ENCODE measurements at places on chromosomes 16 and 17.

DNA sequence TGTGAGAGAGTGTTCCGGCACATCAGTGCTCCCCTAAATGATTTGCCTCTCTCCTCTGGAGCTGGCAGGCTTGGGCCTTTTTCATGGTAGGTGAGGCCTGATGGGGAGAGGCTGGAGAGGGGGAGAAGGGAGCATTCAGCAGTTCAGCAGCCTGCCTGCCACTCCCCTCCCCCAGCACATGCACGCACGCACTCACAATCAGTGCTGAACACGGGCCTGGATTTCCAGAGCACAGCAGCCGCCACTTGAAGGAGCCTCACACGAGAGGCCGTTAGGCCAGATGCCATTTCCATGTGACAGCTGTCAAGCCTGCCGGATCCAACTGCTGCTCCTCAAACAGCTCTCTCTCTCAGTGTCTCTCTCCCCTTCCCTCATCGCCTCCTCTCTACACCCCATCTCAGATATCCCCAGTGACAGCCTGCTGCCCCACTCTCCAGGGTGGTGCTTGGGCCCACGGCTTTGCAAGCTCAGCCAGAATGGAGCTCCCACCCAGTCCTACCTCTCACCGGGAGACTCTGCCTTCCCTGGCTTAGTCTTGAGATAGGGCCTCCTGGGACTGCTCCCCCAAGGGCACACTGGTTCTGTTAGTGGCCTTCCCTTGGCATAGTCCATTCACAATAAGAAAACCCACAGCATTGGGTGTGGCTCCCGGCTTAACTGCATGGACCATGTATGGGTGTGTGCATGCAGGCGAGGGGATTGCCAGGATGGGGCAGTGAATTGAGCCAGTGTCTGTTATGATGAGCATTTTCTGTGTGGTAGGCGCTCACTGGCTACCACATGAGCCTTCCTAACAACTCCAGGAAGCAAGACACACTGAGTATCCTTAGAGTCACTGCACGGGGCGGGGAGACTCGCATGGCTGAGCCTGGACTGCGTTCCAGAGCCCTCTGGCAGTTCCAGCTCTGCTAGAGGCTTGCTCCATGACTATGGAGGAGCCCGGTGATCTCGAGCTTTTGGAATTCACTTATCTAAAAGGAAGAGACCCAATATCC lies 226.2 kb downstream of the CCDC182 start:
- no peak for DNase-seq

DNA sequence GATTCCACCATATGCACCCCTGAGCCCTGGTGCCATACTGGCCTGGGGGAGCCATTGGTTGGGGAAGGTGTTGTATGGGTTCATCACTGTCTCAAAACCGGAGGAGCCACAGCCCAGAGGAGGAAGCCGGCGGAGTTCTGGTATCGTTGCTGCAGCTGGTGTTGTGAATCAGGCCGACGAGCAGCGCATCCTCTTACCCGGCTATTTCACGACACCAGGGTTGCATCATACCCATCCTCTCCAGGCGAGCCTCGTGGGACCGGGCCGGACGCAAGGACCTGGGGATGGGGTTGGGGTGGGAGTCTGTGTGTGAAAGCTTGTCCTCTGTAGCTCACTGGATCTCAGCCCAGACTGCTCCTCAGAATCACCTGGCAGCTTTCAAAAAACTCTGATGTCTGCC lies 6.6 kb upstream of the SLC12A3 start:
- no peak for DNase-seq

GRCh38 chr16:53511403-53512280 lies 8.6 kb upstream of the AKTIP start:
- no peak for DNase-seq

DNA sequence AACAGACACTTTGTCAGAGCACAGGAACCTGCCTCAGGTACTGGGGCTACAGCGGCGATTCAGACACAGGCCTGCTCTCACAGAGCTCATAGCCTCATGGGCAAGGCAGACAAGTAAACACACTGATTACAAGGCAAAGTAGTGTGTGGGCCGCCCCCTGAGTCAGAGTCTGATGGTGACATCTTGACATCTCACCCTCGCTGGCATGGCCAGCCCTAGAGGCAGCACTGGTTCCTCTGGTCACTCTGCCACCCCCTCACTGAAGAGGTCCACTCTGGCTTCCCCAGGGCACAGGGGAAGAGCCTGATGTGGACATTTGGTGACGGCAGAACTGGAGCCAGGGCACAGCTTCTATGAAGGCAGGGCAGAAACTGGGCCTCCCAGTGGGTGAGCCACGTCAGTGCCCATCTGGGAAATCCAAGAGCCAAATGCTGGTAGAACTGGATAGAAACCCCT lies 32.9 kb upstream of the TOB1 start:
- no peak for DNase-seq

- no peak for DNase-seq
These were observed 29.5 kb upstream of the PRM1 start for GRCh38 chr16:11310634-11310977.

- DNase-seq: no peak
These were observed 655 bp upstream of the MTHFSD start for GRCh38 chr16:86555704-86556075.

DNA sequence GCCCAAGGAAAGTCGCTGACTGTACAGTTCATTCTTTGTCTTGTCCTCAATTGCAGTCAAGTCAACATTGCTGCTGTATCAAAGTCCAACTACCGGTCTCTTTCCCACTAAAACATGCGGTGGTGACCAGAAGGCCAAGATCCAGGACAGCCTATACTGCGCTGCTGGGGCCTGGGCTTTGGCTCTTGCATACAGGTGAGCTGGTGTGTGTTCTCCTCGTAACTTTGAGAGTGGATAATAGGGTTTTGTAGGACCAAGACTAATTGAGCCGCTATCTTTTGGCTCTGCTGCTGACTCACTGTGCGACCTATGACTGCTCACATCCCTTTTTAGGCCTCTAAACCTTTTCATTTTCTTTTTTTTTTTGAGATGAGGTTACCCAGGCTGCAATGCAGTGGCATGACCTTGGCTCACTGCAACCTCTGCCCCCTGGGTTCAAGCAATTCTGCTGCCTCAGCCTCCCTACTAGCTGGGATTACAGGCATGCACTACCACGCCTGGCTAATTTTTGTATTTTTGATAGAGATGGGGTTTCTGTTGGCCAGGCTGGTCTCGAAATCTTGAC lies 38.7 kb downstream of the PHKB start:
- DNase-seq: no peak

DNA sequence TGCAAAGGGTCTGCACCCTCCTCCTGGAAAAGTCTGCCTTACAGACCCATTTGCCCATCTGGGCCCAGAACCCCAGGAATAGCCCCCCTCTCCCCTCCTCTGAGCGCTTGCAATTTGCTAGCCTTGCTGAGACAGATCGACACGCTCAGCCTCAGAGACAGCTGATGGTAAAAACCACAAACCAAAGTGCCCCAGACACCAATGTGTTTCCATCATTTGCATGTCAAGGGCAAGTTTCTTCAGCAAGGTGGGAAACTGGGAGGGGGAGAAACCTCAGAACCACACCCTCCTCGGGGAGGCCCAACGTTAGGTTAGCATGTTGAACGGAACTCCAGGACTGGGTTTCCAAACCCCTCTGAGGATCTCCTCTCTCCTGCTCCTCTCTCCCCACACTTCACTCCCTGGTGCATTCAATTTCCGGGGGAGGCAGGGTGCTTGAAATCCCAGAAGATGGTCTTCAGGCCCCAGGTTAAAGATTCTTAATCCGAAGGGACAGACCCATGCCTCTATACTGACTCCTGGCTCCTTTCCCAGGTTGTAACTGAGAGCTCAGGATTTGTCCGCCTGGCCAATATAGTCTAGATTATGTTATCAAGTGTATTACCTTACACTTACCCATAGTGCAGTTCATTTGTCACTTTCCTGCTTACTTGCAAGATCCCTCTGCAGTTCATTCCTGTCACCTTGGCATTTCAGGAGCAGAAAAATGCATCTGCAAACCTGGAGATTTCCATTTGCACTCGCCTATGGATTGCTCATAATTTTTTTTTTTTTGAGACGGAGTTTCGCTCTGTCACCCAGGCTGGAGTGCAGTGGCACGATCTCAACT lies 1.3 kb upstream of the CUEDC1 start:
- no peak for DNase-seq

DNA sequence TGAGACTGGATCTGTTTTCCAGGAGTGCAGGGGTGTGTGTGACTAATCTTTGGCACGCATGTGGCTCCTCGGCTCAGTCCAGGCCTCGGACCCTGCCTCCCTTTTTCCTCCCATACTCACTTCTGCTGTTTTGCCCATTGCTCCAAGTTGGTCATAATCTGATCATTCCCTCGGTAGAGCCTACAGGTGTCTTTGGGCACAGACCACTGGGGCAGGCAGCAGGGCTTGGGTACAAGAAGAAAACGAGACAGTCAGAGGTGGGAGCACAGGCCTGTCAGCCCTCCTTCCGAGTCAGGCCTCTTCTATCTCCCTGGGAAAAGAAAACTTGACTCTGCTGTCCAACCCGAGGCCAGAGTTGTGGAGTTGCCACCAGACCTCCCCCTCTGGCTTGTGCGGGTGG lies 29.8 kb downstream of the DHX38 start:
- DNase-seq: no peak

GRCh38 chr16:52069866-52070265 lies 477.1 kb downstream of the TOX3 start:
- no peak for DNase-seq
